ENCODE measurements at places on chromosomes 3 and 15.
A peak's percentile ranks its signal among the peaks of the same experiment; 100 is the strongest.

GRCh38 chr3:49339581-49339940, 292 bp downstream of the USP4 start:
- no peak for DNase-seq

DNA sequence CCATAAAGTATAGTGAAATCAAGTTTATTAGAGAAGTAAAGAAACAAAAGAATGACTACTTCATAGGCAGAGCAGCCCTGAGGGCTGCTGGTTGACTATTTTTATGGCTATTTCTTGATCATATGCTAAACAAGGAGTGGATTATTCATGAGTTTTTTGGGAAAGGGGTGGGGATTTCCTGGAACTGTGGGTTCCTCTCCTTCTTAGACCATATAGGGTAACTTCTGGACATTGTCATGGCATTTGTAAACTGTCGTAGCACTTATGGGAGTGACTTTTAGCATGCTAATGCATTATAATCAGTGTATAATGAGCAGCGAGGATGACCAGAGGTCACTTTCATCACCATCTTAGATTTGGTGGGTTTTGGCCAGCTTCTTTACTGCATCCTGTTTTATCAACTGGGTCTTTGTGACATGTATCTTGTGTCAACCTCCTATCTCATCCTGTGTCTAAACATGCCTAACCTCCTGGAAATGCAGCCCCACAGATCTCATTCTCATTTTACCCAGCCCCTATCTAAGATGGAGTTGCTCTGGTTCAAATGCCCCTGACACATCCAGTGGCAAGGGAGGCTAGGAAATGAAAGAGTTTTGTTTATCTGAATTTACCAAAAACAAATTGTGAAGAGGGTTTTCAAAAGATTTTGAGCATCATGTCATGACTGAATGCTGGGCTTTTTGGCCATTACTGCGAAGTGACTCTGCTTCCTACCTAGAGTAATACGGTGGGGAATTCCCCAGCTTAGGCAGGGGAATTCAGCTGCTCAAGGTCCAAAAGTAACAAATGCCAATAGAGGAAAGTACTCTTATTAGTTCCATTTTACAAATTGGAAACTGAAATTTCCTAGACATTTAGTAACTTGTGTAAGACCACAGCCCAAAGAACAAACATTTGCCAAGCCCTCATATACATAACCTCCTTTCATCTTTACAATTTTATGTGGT, 6.2 kb upstream of the SPSB4 start:
- DNase-seq: no peak

- DNase-seq: no peak
Observed at GRCh38 chr3:16427103-16427965, 86.2 kb downstream of the RFTN1 start.

DNA sequence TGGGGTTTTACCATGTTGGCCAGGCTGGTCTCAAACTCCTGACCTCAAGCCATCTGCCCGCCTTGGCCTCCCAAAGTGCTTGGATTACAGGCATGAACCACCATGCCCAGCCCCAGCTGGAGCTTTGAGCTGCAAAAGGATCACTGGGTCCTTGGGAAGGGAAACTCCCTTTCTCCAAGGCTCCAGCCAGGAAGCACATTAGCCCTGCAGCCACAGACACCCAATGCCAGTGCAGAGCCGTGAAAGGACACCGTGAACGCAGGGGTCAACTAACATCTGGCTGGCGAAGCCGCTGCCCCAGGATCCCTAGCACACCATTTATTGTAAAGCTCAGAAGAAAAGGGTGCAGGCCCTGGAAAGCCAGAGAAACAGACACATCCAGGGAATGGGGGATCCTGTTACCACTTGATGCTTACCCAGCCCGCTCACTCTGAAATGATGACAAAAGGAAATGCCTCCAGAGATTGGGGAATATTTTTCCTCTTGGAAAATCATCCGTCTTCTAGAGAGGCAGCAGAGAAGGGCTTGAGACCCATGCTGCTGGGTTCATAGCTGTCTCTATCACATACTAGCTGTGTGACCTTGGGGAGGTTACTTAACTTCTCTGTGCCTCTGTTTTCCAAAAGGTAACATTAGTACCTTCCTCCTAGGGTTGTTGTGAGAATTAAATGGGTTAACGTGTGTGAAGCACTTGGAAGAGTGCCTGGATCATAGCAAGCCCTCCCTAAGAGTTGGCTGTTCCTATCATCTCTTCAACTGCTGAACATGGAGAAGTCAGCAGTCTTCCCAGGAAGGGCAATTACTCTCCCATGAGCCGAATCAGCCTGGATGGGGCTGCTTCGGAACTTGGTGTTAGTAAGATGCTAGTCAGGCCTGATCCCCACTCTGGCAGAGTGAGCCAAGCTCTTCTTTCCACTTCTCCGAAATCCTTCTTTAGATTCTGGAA, 40.8 kb downstream of the LMCD1 start:
- no peak for DNase-seq

- DNase-seq: no peak
Observed at GRCh38 chr3:177885063-177885462, 651.2 kb upstream of the KCNMB2 start.

- no peak for DNase-seq
Observed at GRCh38 chr15:65418596-65418995, 4.2 kb downstream of the IGDCC4 start.

DNA sequence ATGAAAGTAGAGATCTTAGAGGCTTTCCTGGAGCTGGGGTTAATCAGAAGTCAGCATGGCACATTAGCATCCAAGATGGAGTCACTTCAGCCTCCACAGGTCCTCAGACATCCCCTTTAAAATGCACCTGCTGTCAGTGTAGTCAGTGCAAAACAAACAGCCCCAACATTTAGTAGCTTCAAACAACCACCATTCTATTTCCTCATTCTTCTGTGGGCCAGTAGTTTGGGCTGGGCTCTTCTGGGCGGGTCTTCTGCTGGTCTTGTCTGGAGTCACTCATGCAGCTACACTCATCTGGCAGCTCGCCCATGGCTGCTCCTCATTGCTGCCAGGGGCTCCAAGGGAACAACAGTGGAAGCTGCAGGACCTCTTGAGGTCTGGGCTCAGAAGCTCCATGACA, 99.9 kb downstream of the TLE3 start:
- no peak for DNase-seq

DNA sequence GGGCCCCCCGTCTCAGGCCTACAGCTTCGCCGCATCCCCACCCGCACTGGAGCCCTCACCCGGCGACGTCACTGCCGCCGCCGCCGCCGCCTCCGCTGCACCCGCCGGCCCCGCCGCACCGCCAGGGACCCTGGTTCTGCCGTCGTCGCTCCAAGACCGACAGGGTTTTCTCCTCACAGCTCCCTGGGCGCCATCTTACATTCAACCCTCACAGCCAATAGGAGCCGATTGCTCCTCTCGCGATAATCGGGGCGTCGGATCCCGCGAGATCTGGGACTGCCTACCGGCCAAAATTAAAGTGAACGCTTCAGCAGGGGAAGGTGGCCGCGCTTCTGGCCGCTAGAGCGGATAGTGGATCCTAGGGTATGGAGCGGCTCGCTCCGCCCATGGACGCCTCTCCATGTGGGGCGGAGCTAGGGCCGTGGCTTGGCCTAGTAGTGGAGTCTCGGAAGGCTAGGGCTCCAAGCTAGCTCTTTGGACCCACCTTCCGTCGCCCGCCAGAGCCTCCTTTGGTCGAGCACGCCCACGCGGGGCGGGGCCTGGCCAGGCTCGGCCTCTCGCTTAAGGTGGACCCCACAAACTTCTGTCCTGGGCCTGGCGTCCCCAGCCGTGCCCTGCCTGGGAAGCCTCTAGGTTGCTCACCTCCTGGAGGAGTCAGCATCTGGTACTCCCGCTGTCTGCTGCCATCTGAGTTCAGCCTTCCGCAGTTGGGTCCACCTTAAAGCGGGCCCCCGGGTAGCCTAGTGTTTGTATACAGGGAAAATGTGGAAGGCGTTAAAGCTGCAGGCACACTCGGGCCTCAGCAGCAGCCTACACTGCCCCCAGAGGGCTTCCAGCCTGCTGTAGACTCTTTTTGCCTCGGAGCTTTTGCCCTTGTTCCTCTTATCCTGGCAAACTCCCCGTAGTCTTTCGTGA, at the start of gene QRICH1:
Gene QRICH1, minus strand, starts transcription at position 219 of the 915 bp plus-strand sequence. CDS start 17,054 bp downstream, outside the sequence.
- DNase-seq: peak; percentile 89

DNA sequence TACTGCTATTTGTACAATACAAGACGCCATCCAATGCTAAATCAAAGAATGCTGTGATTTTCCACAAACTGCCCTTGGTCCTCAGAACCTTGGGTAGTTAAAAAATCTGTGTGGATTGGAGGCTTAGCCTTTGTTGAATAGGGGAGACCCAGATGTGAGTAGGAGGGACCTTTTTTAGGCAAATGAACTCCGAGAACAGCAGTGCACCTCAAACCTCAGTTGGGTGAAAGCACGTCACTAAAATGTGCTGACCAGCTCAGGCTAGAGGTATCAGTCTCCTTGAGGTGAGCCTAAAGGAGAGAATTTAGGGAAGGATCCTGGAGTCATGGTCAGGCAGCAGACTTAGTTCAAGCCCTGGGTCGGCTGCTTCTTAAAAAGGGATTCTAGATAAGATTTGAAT, 200.7 kb downstream of the SOX2 start:
- no peak for DNase-seq

DNA sequence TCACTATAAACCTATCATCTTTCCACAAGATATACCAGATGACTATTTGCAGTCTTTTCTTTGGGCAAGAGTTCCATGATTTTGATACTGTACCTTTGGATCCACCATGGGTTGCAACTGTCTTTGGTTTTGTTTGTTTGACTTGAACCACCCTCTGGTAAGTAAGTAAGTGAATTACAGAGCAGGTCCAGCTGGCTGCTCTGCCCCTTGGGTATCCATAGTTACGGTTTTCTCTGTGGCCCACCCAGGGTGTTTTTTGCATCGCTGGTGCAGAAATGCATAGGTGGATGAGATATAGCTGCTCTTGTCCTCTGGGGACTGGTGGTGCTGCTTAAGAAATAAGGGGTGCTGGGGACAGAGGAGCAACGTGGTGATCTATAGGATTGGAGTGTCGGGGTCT, 33.8 kb downstream of the CHDH start:
- no peak for DNase-seq

- no peak for DNase-seq
Observed at GRCh38 chr3:13538520-13539291, 10.2 kb upstream of the FBLN2 start.

- DNase-seq: peak; percentile 8
Observed at GRCh38 chr15:64622410-64623260, 152.8 kb downstream of the RBPMS2 start.

- DNase-seq: no peak
Observed at GRCh38 chr3:87478716-87479115, 202.3 kb upstream of the POU1F1 start.

- DNase-seq: no peak
Observed at GRCh38 chr3:80970292-80970691, 791.2 kb downstream of the GBE1 start.

DNA sequence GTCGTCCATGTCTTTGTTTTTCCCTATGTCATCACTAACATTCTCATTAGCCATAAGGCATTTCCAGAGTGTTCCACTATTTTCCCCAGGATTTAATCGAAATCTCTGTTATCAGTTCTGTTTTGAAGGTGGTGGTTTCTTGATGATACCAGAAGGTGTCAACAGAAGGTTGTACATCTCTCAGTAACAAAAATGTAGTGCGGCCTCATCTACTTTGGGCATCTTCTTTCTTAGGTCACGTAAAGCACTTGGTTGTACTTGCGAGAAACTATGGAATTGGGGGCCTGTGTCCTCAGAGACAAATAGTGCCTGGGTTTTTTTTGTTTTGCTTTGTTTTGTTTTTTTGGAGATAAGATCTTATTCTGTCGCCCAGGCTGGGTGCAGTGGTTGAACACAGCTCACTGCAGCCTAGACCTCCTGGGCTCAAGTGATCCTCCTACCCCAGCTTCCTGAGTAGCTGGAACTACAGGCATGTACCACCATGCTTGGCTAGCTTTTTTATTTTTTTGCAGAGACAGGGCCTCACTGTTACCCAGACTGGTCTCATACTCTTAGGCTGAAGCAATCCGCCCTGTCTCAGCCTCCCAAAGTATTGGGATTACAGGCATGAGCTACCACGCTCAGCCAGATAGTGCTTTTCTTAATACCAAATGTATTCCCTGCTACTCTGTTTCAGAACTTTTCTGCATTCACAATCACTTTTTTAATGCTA, 61.2 kb upstream of the FURIN start:
- no peak for DNase-seq

- DNase-seq: no peak
Observed at GRCh38 chr3:160480931-160481330, 31.3 kb upstream of the TRIM59 start.

DNA sequence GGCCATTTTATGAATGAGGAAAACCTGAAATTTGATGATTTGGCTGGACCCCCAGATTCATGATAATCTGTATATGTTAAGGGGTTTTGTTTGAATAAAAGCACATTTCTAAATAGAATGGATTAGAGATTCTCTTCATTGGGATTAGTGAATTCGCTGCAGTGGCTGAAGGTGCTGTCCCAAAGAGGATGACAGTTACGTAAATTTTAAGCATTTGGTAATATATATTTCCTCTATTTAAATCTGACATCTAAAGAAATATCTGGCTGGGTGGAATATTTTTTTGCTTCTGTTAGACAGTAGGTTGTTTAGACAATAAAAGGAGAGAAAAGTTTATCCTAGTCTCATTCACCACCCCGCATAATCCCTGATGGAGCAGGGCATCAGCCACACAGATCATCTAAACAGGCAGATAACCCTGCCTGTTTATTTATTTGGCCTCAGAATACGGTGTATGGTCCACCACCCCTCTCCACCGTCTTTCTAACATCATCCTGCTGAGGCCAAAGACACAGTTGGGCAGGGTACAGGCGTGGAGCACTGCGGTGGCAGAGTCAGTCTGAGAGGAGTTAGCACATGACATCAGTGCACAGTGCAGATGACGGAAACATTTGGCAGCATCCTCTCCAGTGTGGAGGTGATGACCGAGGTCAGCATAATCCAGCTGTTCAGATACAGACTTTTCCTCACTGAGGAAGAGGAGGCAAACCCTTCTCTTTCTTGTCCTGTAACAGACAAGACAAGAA, 20.4 kb upstream of the NFKBIZ start:
- peak; percentile 40 for DNase-seq

- DNase-seq: no peak
Observed at GRCh38 chr3:9935966-9936510, 2.4 kb downstream of the CRELD1 start.

DNA sequence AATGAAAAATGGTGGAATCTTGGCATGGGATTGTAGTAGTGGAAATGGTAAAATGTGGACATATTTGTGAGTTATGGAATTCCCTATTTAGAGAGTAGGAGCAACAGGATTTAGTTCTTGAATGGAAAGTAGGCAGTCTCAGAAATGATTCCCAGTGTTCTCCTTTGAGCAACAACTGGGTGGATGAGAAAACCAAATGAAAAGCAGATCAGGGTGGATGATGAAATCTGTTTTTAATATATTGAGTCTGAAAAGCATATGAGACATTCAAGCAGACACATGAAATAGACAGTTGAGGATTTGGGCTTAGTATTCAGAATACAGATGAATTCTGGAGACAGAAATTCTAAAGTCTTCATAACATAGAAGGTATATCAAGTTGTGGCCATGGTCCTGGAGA, 451.3 kb downstream of the LPP start:
- no peak for DNase-seq

GRCh38 chr3:190318666-190319065, 3.6 kb downstream of the CLDN1 start:
- DNase-seq: no peak

GRCh38 chr15:65829130-65829764, 37.2 kb upstream of the DENND4A start:
- no peak for DNase-seq
